Kidney tubule cell (primary cell): ENCODE measurements at places on chromosomes 1 and 21.

DNA sequence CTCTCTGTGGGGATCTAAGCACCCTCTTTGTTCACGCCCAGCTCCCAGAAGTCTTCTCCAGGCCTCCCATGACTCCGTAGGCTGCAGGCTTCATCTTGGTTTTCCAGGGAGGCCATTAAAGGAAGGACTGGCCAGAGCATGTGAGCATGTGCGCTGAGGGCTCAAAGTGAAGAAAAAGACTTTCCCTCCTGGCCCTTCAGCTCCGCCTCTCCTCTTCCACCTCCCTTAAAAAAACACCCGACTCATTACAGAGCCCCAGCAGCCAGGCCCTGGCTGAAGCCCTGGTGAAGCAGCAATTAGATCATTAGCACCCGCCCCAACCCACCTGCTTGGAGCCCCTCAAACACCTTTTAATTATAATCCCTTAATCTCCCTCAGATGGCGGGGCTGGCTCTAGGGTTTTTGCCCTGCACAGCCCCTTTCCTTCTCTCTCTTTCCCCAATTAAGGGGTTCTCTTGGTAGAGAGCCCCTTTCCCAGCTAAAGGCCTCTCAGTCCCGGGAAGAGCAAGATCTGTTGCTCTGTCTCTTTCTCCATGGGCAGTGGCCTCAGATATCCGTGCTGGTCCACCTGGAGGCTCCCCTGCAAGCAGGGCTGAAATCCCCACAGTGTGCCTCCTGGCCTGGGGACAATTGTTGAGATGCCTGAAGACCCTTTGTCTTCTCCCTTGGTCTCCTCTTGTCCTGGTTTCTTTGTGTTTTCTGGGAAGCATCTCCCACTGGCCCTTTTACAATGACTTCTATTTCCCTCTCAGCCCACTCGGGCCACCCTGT, 30.5 kb downstream of the RHBG start:
- no peak for DNase-seq

DNA sequence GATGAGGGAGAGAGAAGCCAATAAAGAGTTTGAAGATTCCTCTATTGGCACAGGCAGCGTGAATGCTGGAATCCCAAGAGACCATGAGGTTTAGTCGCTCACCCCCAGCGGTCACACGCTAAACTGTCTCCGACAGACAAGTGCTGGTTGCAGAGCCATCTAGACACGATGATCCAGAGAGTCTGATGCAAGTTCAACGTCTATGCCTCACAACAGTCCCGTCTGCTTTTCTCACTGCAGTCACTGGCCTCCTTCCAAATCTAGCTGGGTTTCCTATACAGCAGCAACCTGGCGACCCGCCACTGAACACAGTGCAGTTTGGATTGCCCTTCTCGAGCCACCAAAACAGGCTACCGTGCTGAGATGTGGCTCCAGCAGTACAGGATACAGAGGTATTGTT, 98.6 kb upstream of the KRTAP19-8 start:
- no peak for DNase-seq

DNA sequence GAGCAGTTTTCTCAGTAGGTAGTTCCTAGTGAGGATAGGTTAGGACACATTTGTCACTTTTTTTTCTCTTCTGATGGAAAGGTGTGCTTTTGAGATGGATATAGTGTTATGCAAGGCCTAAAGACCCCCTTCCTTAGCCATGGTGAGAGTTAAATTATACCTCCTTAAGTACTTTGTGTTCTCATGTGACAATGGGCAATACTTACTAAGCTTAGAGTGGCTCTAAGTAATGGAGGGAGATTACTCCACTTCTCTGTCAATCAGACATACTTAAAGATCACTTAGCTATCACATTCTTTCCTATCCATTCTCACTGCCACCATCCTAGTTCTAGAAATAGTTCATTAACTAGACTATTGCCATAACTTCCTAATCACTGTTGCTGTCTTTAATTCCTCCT, 265.6 kb downstream of the PBX1 start:
- no peak for DNase-seq

DNA sequence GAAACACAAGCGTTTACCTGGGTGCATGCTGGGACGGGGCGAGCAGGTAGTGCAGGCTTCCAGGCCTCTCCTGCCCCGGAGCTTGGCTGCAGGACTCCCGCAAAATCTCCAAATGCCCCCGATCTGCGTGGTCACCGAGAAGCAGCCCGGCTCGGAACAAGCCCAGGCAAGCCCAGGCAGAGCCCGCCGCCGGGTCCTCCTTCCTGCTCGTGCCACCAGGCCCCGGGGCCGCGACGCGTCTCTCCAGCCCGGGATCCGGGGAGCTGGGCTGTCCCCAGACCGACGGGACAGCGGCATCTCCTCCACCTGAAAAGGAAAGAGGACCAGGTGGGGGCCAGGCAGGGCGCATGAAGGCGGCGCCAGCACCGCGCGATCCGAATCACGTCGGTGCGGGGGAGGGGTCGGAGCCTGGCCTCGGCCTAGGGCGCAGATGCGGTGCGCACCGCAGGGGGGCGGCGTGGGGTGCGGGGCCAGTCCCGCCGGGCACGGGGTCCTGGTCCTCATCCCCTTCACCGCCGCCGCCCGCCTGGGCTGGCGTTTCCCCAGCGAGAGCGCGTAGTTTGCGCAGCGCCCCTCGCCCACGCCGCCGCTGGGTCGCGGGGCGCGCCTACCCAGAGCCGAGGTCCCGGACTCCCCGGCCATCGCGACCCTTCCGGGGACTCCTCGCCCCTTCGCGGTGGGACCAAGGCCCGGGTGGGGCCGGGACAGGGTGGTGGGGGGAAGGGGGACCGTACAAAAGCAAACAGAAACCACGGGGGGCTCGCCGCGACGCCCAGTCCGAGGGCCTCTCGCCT, 52.4 kb upstream of the H6PD start:
- DNase-seq = peak; percentile 67

- DNase-seq = no peak
These were observed 4.2 kb upstream of the DNAJC28 start for GRCh38 chr21:33495743-33496142.

GRCh38 chr1:180210008-180210620, 19.9 kb upstream of the LHX4 start:
- peak; percentile 40 for DNase-seq
